ENCODE measurements at places on chromosomes 3 and 15.

DNA sequence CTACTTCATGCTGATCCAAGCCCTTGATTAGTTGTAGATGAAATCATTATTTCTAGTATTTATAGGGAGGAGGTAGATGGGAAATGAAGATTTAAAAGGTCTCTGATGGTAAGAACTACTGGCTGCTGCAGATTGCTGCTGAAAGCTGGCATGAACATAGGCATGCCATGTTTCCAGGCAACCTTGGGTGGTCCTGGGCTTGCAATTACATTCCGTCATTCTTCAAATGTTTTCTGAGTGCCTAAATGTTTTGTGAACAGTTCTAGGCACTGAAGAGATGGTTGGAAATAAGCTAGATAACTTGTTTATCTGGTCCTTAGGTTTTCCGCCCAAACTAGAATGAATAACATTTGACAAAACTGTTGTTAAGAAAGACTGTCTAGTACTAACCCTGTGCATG, 95.8 kb downstream of the KCNAB1 start:
- no peak for DNase-seq

GRCh38 chr3:46831841-46832240, 31.4 kb downstream of the MYL3 start:
- no peak for DNase-seq

DNA sequence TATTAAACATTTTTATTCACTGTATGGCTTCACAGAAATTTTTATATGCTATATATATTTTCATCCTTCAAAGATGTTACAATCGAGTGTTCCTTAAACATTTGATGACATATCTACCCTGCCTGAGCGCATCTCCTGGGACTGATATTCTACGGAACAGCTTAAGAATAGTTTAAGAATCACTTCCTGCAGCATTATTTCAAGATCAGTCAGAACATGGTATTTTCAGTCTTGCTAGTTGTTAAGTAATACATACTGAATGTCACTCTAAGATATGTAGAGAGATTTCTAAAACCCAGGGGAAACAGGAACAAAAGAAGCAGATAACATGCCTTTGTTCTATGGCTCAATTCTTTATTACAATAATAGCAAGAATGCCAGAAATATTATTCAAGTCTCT, 8.7 kb downstream of the COL8A1 start:
- no peak for DNase-seq

DNA sequence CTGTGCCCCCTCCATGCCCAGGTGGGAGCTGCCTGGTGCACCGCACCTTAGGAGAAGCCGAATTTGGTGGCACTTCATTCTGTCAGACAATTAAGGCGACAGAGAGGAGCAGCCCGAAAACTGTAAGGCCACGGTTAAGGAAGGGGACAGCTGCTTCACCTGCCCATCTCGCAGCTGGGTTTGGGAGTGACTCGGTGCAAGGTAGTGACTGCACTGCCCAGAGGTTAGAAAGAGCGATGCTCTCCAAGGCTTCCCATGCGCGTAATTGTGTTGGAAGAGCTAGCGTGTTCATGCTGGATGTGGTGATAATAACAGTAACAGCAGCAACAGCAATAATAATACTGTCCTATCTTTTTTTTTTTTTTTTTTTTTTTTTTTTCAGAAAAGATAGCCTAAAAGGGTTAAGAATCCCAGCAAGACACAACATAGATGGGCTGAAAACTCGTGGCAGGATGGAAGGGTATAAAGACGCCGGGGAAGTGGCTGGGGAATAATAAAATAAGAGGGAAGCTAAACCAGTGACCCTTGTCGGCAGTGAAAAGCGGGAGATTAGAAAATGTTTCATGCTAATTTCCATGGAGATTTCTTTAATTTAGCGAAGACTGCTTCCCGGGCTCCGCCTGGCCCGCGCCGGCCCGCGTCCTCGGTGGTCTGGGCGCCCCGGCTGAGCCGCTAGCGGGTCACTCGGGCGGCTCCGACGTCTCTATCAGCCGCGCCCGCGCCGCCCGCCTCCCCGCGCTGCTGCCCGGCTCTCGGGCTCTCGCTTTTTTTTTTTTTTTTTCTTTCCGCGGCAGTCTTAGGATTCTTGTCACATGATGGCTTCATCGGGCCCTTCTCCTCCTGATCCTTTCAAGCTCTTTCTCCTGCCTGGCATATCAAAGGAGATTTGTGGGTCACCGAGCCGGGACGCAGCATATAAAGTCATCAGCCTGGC, 617.1 kb downstream of the NR2F2 start:
- DNase-seq = no peak

DNA sequence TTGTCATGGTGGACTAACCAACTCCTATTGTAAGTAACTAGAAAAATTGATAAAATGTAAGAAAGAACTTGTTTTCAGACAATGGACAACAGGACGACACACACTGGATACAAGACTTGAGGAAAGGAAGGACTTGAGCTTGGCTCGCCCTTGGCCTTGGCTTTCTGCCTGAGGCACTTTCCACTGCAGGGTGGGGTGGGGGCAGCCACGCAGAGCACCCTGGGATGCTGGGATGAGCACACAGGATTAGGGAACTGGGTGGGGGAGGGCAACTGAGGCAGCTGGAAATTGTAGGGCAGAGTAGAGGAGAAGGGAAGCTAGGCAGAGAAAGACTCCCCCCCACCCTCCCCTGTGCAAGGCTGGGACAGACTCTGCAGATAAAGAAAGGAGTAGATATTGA, 25.5 kb upstream of the HHATL start:
- DNase-seq = no peak

DNA sequence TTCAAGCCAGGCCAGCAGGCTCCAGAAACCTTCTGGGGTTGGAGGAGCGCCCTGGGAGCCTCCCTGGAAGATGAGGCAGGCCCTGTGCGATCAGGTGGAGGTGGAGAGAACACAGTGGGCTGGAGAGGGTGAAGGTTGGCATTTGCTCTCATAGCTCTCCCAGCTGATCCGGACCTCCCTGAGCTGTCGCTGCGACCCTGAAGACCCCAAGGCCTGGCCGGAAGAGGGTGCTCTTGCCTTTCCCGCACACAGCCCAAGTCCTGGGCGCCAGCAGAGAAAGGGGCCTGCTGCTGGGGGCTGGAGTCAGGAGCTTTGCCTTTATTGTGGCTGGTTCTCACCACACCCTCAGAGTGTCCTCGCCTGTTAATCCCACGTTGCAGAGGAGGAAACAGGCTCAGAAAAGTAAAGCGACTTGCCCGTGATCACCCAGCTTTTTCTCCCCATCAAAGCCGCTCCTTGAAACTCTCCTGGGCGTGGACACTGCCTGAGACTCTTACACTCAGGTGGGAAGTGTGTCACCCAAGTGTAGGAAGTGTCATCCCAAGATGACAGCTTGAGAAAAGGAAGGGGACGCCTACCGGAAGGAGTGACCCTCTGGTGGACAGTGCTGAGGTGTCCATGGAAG, 8.6 kb upstream of the RPL29 start:
- no peak for DNase-seq

DNA sequence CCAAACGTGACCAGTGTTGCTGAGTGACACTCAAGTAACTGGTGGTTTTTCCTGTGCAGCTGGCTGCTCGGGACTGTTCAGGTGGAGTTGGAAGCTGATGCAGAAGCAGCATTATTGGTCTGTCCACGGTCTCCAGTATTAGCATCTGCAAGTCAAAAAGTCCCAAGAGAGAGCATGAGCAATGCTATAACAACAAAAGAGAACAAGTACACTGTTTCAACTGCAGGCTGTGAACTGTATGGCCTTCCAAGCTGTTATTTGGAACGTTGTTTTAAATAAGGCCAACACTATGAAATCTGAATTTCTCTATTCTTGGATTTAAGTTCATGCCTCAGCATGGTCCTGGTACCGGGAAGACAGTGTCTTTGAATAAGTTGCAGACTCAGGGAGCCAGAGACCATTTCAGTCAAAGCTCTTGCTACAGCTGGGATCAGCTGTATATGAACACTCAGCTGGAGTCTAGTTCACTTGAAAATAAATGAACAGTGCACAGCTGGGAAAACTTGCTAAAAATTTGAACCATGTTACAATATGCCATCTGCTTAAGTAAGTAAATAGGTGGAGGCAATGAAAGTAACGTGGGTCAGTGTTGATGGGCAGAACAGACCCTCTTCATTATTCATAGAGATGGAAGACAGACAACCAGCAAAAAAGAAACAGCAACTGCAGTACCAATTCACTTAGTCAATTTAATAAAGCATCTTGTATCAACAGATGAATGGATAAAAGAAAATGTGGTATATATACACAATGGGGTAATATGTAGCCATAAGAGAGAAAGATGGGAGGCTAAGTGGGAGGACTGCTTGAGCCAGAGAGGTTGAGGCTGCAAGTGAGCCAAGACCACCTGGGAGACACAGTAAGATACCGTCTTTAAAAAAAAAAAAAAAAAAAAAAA, 45.1 kb downstream of the NR1I2 start:
- no peak for DNase-seq

- DNase-seq = peak; percentile 10
These were observed 103.3 kb downstream of the WDR76 start for GRCh38 chr15:43930079-43930478.

DNA sequence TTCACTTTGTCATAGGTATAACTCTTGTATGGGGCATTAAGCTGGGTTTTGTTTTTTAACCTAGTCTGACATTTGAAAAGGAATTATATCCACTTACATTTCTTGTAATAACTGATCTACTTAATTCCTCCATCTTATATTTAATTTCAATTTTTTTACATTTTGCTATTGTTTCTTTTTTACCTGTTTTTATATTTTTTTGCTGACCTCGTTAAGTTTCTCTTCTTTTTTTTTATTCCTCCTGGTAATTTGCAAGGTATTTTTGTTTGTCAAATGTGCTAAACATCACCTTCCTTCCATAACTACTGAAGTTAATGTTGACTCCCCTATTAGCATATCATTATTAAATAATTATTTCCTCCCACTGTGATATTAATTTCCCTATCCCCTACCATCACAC, 87.7 kb upstream of the NR2F2 start:
- DNase-seq = no peak

Data from DMS79 treated with DMSO at 0.1 percent for 48 hours (cell line).